NCI-H446 treated with DMSO at 0.1 percent for 48 hours (cell line): ENCODE measurements at places on chromosomes 7 and 10.

DNA sequence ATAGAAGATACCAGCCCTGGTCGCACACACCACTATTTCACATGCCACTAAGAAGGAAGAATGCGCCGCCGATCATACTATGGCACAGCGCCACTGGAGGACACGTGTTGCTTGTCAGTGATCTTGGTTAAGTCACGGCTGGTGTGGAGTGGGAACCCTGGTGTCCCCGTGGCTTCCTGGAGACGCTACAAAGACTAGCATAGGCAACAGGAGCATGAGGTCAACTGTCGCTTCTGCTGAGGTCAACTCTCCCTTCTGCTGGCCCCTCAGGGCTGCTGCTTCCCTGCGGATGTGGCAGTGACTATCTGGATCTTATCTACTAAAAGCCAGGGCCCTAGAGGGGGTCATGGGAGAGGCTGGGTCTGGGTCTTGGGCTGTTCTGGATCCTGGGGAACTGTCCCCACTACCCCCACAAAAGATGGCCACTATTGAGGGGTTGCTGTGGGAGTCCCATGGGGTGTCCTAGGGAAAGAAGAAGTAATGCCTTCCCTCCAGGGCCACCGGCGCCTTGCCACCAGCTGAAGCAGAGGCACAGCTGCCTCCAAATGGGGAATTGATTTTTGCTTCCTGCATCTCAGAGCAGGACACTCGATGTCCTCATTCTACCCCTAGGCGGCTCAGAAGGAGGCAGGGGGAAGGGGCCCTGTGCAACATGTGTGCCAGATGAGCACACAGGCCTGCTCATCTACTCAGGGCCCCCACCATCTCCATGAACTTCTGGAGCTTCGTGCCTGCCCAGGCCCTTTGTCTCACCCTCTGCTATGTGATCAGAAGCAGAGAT lies 76.6 kb upstream of the PPIF start:
- no peak for DNase-seq

- no peak for DNase-seq
Observed at GRCh38 chr10:62000726-62001125, 99.2 kb downstream of the ARID5B start.

DNA sequence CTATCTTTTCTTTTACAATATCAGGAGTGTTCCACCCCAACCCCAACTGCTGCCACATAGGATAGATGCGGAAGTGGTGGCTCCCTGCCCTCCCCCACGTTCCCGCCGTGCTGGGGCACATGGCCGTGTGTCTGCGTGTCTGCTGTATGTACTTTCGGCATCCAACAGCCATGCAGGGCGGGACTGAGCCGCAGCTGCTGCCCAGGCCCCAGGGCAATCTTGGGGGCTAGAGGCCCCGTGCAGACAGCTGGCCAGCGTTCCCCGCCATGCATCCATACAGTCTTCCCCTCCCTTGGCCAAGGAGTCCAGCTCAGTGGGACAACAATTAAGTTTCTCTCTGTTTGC lies 162.7 kb downstream of the DGKB start:
- no peak for DNase-seq

DNA sequence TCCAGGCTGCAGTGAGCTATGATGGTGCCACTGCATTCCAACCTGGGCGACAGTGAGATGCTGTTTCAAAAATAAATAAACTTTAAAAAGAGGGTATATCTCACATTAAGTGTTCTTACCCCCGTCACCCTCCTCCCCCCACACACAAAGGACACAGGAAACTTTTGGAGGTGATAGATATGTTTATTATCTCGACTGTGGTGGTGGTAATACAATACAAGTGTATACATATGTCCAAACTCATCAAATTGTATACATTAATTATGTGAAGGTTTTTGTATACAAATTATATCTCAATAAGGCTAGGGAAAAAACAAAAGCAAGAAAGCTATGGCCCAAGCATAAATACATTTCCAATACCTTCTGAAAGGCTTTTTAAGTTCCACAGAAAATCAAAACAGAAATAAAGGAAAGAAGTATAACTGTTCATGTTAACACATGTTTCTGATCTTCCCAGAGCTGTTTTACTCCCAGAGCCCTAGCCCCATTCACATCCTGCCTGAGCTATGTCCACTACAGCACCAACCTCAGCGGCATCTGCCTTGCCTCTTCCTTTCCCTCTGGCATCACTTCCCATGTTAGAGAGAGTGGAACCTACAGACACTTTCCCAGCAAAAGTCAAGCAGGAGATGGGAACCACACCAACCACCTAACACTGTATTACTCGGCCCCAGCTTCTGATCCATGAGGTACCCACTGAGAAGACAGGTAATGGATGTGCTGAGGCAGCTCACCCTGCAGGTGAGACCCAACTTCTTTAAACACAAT lies 48.1 kb downstream of the SGMS1 start:
- DNase-seq: no peak

GRCh38 chr10:117562896-117563737 lies 20.6 kb downstream of the EMX2 start:
- no peak for DNase-seq
